Hematopoietic multipotent progenitor cell treated with erythropoietin and hydrocortisone succinate and interleukin-3 and kit ligand, for 15 days (in vitro differentiated cells): ENCODE measurements at places on chromosomes 4 and X.

- no peak for DNase-seq
Measured at GRCh38 chr4:182093935-182094334, 149.3 kb upstream of the TENM3 start.

GRCh38 chr4:84503495-84504437 is 4.7 kb upstream of the NKX6-1 start:
- peak; percentile 5 for DNase-seq

- DNase-seq = no peak
Measured at GRCh38 chr4:156991161-156991560, 19.6 kb upstream of the PDGFC start.

- no peak for DNase-seq
Measured at GRCh38 chr4:10185518-10186227, 69.1 kb upstream of the WDR1 start.

GRCh38 chr4:175062183-175062592 is 144.0 kb downstream of the ADAM29 start:
- DNase-seq = no peak

DNA sequence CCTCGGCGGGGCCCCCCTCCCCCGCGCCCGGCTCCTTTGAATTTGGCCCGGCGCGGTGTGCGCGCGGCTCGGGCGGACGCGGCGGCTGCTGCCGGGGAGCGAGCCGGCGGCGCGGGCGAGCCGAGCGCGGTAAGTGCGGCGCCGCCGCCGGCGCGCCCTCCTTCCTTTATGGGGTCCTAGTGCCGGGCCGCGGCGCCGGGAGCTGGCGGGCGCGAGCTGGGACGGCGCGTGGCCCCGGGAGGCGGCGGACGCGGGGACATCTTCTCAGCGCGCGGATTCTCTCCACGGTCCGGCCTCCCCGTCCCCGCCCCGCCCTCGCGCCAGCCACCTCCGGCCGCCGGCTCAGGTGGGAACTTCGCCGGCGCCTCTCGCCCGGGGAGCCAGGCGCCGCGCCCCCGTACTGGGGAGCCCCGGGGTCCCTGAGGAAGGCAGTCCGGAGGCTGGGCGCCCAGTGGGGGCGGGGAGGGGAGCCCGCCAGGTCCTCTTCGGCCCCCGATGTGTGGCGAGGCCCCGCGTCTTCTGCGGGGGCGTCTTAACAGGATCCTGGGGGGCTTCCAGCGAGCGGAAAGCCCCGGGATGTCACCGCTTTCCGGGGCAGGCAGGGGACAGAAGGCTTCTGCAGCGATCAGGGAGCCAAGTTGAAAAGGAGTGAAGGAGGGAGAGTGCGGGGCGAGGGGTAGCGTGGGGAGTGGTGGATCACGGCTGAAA is 98.4 kb upstream of the TENM3 start:
- DNase-seq = no peak

- no peak for DNase-seq
Measured at GRCh38 chrX:141278306-141278705, 36.0 kb upstream of the SPANXC start.

- DNase-seq = no peak
Measured at GRCh38 chrX:123350226-123350625, 166.1 kb downstream of the GRIA3 start.

DNA sequence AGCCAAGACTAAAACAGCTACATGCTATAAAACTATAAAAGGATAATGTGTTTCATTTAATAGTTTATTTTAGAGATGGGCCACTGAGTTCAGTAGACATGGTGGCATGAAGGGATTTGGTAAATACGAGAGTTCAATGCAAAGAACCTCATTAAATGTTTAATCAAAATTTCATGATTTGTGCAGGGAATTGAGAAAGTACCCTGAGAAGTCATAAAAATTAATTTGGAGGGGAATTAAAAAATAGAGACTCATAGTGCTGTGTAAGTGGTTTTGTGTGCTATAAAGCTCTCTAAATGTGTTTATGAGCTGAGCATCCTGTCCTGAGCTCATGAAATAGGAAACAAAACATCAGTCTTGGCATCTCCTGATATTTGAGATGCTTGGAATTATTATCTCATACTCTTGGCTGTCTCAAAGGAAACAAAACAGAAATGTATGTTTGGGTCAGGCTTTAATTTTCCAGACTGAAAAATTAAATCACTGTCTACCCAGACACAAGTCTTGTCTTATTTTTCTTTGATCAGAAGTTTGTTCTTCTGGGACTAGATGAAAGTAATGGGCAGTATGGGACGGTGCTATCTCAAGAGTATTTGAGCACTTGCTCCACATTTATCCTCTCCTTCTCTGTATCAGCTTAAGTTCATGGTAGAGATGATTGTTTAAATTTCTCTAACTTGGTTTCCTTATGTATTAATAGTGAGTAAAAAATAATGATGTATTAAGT is 38.0 kb upstream of the EMCN start:
- DNase-seq = no peak

GRCh38 chr4:139764182-139764581 is 98.6 kb downstream of the MGST2 start:
- no peak for DNase-seq

GRCh38 chrX:136268051-136269048 is 17.1 kb upstream of the MAP7D3 start:
- peak; percentile 9 for DNase-seq

GRCh38 chrX:128759745-128760144 is 707.5 kb upstream of the ACTRT1 start:
- no peak for DNase-seq

GRCh38 chrX:24506082-24506481 is 41.0 kb downstream of the PDK3 start:
- no peak for DNase-seq

DNA sequence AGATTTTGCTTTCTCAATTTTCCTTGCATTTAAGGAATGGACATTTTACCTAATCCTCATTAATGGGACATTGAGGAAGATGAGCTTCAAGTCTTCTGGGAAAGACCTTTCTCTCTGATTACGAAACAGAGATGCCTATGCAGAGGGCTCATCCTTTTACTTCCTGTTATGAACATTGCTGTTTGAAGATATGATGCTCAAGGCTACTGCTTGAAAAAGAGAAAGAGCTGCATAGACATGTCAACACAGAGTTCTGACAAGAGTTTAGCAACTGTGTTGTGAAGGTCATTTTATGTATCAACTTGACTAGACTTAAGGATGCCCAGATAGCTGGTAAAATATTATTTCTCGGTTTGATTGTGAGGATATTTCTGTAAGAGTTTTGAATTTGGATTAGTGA is 13.8 kb upstream of the GNPDA2 start:
- DNase-seq = no peak

- no peak for DNase-seq
Measured at GRCh38 chr4:56803471-56803870, 18.0 kb downstream of the SPINK2 start.

DNA sequence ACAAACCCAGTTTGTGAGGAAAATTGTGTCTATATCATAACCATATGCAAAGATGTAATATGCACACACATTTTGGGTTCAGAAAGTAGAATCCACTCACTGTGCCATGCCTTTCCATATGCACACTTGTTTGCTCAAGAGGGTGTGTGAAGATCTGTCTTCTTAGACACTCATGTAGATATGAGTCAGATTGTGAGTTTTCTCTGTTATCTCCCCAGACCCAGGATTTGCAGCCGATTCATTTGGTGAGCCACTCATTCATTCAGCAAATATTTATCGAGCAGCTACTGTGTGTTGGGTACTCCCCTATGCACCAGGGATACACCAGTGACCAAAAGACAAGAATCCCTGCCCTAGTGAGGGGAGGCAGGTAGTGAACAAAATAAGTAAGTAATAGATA is 81.5 kb downstream of the CLCN5 start:
- DNase-seq = no peak

- no peak for DNase-seq
Measured at GRCh38 chr4:83250687-83251446, 33.7 kb downstream of the COQ2 start.

DNA sequence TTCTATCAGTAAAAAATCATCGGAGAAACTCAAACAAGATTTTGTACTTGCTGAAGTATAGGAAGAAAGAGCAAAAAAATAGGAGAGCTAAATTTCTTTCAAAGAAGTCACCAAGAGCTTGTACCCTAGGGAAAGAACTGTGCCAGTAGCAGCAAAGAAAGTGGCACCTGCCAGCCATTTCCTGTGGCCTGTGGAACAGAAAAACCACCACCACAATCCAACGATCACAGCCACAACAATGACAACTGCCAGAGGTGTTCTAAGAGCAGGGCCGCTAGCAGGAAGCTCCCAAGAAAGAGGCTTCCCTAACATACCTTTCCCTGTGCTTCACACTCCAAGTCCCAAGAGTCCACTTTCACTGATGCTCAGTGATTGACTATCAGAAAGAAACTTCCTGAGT is 266.1 kb upstream of the GPC4 start:
- DNase-seq = no peak

DNA sequence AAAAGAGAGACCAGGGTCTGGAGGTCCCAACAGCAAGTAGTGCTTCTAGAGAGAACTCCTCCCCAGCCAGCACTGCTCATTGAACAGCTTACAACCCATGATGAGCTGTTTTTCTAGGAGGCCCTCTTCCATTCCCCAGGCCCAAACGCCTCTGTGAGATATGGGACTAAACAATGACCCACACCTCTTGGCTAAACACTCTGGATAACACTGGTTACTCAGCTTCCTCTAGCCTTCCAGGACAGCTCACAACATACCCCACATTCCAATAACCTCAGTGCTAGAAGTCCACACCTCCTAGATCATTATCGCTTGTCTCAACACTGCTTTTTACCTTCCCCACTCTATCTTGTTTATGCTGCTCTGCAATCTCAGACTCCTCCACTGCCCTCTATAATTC is 35.4 kb upstream of the PGRMC2 start:
- DNase-seq = no peak

DNA sequence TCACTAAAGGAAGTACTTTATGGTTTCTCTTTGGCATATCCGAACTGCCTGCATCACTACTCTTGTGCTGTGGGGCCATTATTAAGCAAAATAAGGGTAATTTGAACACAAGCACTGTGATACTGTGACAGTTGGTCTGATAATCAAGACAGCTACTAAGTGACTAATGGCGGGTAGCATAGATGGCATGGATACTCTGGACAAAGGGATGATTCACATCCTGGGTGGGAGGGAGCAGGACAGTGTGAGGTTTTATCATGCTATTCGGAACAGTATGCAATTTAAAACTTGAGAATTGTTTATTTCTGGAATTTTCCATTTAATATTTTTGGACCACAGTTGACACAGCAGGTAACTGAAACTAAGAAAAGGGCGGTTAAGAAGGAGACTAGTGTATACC is 52.6 kb upstream of the CITED1 start:
- no peak for DNase-seq

- DNase-seq = no peak
Measured at GRCh38 chr4:101500742-101501141, 153.4 kb upstream of the PPP3CA start.

- DNase-seq = no peak
Measured at GRCh38 chrX:151974336-151975227, at the start of gene GABRE. GABRE (minus strand) TSS chrX:151974676; CDS start chrX:151974625, 51 bp downstream.

DNA sequence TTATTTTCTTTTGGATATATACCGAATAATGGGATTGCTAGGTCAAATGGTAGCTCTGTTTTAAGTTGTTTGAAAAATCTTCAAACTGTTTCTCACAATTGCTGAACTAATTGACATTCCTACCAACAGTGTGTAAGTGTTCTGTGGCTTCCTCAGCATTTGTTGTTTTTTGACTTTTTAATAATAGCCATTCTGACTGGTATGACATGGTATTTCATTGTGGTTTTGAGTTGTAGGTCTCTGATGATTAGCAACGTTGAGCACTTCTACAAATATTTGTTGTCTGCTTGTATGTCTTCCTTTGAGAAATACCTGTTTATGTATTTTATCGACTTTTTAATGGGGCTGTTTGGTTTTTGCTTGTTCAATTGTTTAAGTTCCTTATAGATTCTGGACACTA is 680.1 kb upstream of the GRIA3 start:
- DNase-seq = no peak

DNA sequence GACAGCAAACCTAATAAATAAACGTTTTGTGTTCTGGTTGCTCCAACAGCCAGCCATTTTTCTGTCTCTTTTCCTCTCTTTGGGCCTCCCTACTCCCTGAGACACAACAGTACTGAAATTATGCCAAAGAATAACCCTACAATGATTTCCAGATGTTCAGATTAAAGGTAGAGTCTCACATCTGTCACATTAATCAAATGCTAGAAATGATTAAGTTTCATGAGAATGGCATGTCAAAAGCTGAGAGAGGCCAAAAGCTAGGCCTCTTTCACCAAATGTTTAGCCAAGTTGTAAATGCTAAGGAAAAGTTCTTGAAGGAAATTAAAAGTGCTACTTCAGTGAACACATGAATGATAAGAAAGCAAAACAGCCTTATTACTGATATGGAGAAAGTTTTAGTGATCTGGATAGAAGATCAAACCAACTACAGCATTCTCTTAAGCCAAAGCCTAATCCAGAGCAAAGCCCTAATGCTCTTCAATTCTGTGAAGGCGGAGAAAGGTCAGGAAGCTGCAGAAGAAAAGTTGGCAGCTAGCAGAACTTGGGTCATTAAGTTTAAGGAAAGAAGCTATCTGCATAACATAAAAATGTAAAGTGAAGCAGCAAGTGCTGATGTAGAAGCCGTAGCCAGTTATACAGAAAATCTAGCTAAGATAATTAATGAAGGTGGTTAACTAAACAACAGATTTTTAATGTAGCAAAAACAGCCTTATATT is 182.1 kb upstream of the NUDT6 start:
- no peak for DNase-seq

DNA sequence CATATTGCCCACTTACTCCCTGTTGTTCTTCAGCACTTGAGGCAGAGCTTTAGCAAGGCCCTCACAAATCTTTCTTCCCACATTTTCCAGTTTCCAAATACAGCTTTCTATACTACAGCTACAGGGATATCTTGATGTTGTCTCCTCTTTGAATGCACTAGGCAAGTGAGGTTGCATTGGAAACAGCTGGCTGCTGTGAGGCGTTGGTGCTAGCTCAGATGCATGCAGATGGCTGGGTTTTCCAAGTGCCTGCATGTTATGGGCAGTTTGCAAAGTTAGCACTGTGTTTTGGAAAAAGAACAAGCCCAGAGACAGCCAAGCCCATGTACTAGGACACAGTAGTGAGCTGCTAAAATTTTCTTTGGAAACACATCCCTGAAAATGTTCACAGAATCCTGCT is 315.1 kb upstream of the RASGEF1B start:
- DNase-seq = peak; percentile 18

GRCh38 chr4:41757521-41758156 is 9.1 kb upstream of the PHOX2B start:
- no peak for DNase-seq

DNA sequence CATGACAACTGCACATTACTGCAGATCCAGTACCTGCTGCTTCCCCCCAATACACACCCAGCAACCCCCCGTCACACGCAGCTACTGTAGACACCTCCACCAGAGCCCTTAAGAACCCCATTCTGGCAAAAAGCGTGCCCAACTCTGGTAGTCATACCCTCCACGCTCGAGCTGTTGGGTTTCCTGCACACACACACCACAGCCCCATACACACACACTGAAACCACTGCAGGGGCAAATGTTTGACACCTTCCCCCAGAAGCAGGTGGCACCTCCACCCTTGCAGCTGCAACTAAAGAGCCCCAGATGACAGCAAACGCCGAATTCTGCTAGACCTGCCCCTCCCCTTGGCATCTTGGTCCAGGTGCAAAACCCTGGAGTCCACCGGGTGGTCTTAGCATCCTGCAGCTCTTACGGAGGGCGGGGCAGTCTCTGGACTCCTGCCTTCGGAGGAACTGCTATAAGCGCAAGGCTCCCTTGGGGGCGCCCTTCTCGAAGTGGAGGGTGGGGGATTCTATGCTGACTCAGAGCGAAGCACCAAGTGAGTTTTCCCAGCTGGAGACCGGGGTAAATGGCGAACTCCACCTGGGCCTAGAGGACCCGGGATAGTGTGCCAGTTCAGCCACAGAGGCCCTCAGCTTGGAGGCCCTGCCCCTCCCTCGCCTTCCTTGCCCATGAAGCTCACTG is 1.5 kb downstream of the FRMPD3 start:
- no peak for DNase-seq
